Activated CD4-positive, alpha-beta T cell treated with anti-CD3 and anti-CD28 coated beads, Interleukin-2, amount 10 ng/mL, durations not matched to agents 7 days and 5 days (primary cell): ENCODE measurements at places on chromosomes 1 and 21. TPM values are rescaled to one million over a fixed set of nuclear protein-coding genes. Genes with fewer than 3 reads are reported as not detected.

DNA sequence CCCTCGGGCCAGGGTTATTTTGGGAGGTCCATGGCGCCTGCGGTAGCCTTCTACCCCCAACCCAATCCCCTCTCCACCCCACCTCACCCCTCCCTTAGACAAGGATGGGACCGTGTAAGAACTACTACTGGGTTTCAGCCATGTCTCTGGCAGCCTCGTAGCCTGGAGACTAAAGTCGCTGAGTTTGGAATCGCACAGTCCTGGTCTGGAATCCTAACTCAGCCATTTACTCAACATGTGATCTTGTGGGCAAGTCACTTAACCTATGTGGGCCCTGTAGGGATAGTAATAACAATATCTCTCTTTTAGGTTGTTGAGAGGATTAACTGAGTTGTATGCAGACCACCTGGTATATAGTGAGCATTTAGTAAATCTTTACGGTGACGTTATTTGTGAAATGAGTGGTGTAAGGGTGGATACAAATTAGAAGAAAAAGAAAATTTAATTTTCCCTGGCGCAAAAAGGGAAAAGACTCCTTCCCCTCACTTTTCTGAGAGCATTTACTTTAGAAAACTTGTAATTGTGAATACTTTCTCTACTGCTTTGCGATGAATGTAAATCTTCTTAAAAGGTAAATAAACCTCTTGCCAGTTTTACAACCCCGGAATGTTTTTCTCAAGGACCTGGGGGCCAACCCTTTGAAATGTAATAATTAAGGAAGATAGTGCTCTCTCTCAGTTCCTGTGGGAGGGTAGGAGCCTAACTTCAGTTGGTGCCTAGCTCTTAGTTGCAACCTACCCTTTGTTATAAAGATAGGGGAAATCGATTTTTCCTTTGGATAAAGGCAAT is 615 bp upstream of the MRPS15 start:
- no peak for DNase-seq

DNA sequence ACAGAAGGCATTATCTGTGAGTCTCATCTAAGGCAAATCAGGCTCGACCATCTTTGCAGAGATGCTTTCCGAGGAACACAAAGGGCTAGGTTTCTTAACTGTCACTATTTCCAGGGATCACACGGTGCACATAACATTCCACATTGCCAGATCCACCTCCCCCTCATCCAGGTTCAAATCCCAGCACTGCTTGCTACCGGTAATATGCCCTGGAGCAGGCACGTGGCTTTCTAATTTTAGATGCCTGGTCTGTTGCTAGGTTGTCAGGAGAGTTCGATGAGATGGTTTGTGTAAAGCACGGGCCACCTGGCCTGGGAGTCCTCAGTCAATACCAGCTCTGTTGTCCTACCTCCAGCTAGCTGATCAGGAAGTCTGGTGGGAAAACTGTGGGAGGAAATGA is 598.6 kb downstream of the NPHP4 start:
- DNase-seq: no peak

GRCh38 chr1:24749252-24749651 is 4.0 kb downstream of the CLIC4 start:
- DNase-seq: no peak

GRCh38 chr1:53636621-53637171 is 102.3 kb downstream of the GLIS1 start:
- no peak for DNase-seq

DNA sequence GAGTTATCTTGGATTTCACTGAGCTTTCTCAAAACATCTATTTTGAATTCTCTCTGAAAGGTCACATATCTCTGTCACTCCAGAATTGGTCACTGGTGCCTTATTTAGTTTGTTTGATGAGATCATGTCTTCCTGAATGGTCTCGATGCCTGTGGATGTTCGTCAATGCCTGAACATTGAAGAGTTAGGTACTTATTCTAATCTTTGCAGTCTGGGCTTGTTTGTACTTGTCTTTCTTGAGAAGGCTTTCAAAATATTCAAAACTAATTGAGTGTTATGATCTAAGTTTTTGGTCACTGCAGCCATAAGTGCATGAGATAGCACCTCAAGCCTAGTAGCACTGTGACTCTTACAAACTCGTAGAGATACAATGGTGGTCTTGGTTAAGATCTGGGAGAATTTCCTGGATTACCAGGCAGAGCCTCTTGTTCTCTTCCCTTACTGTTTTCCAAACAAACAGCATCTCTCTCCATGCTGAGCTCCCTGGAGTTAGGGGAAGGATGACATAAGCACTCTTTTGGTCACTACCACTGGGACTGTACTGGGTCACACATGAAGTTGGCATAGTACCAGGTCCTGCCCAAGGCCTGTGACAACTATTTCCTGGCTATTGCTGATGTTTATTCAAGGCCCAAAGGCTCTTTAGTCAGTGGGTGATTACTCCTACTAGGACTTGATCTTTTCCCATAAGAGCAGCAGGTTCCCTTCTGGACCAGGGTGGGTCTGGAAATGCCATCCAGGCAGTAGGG is 25.6 kb downstream of the SLC22A15 start:
- DNase-seq: no peak

DNA sequence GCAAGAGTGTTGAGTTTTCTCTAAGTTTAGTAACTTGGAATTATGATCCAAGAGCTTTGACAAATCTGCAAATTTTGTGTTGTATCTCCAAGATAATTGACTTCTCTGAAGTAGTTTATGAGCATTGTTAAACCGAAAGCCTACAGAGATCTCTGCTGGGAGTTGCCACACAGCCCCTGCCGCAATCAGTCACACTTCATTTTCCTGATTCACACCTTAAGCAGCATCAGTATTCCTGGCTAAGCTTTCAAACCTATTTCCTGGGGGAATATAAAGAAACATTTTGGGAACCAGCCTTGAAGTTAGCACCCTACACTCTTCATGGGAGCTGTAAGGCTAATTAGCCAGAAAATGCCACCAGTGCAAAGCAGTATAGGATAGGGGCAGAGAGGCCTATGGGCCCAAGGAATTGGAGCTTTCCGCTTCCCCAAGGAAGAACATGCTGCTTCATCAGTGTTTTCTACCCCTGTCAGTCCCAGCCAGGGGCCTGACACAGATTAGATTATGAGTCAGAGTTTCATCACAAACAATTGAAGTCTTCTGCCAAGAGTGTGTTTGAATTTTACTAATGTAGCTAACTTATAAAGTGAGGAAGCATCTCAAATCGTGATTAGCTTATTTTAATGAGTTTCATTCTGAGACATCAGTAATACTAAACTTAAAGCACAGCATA is 23.2 kb upstream of the CACYBP start:
- no peak for DNase-seq

DNA sequence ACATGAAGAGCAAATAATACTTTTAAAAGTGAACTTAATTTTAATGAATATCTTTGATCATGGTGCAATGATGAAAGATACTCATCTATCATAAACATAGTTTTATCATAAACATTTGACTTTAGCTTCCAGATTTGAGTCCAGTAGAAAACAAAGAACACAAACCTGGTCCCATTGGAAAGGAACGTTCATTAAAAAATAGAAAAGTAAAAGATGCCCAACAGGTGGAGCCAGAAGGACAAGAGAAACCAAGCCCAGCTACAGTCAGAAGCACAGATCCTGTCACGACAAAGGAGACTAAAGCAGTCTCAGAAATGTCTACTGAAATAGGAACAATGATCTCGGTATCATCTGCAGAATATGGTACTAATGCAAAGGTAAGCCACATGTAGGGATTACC is 55.6 kb upstream of the MYOCOS start:
- no peak for DNase-seq

DNA sequence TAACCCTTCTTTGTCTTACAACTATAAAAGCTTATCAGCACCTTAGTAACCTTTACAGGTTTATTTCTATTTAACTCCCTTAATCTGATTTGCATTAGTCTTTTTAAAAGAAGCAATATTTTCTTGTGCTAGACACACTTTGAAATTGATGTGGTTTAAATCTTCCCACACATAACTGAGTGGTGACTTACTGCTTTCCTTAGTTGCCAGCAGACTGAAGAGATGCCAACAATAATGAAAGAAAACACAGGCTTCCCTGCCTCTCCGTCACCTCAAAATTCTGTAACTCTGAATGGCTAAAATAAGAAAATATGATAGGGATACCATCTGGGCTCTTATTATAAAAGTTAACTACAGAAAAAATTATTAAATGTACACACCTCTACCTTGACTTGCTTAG is 196.8 kb downstream of the PTBP2 start:
- no peak for DNase-seq

GRCh38 chr1:121517586-121518230 is 332.9 kb downstream of the SRGAP2C start:
- DNase-seq: no peak

DNA sequence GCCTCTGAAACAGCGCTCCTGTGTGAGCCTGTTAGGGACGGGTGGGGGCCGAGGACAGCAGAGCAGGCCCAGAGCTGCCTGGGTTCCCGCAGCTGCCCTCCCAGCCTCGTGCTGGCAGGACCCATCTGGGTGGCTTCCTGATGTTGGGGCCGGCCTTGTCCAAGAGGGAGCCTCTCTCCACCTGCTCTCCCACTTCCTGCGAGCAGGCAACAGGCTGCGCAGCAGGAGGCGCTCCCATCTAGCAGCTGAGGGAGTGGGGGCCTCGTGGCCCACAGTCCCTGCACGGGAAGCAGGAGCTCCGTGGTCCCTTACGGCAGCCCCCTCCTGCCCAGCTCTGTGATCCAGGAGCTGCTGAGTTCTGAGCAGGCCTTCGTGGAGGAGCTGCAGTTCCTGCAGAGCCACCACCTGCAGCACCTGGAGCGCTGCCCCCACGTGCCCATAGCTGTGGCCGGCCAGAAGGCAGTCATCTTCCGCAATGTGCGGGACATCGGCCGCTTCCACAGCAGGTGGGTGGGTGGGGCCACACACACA is 68.0 kb downstream of the TRIM11 start:
- DNase-seq: no peak

DNA sequence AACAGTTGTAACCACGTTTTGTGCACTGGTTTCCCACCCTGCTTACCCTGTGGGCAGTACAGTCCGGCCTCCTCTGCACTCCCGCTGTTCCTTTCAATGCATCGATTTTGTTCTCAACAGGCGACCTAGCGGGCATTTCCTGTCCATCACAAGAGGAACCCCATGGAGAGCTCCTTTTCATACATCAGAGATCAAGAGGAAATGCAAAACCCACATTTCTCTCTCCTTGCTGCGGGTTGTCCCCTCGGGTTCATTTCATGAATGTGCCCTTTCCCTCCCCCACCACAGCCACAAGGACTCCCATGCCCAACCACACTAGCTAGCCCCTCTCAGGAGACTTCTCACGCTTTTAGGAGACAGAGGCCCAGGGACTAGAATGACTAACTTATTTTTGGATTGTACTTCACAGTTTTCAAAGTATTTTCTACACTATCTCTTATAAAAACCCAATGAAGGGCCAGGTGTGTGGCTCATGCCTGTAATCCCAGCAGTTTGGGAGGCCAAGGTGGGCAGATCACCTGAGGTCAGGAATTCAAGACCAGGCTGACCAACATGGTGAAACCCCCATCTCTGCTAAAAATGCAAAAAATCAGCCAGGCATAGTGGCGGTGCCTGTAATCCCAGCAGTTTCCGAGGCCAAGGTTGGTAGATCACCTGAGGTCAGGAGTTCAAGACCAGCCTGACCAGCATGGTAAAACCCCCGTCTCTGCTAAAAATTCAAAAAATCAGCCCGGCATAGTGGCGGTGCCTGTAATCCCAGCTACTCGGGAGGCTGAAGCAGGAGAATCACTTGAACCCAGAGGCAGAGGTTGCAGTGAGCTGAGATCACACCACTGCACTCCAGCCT is 18.4 kb downstream of the ATP1A4 start:
- DNase-seq: no peak

DNA sequence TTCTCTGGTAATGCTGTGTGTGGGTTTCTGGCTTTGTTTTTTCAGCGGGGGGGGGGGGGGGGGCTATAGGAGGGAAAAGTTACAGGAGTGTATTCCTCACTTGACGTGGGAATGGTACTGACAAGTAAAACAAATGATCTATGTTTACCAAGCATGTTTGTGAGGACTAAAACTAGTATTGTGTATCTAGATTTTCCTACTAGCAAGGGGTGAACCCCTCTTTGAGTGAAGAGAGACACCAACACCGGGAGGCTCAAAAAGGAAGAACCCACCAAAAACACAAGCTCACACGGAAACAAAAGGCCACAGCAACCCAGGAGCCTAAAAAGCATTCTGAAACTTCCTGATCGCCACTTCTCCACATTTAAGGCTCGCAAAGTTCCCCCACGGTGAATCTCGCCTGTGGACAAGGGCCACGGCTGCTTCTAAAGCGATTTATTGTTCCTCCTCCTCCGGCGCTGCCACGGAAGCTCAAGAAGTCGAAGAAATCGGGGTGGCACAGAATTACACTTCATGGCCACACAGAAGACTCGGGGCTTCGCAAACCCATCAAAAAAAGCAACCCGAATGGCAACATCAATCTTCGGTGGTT is 703 bp downstream of the PUM1 start:
- DNase-seq: peak; percentile 36

- no peak for DNase-seq
These were observed 387.9 kb downstream of the MATN1 start for GRCh38 chr1:30335389-30335996.

DNA sequence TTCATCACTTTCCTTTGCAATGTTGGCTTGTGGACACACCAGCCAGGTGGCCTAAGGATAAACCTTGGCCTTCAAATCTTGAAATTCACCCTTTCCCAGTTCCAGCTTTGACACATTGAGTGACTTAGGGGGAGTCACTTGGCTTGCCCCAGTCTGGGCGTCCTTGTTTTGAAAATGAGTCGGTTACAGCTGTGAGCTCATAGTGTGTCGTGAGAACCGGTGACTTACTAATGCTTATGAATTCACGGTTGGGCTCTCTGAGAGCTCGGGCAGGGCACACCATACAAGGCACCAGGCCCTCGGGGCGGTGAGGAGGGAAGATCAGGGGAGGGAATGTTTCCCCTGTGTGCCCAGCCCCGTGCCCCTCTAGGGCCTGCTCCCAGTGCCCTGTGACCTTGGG is 126.9 kb upstream of the TMPRSS2 start:
- DNase-seq: no peak

GRCh38 chr1:54945393-54945936 is 35.0 kb upstream of the TMEM61 start:
- DNase-seq: no peak

The GRHL3 gene
- not detected for total RNA-seq

The NBPF8 gene
- 40.0 TPM for total RNA-seq

The RXFP4 gene
- not detected for total RNA-seq

The RYR2 gene
- total RNA-seq: not detected

The SLC35A3 gene
- total RNA-seq: 16.9 TPM

The PLA2G2F gene
- total RNA-seq: not detected

The COL11A1 gene
- total RNA-seq: not detected

The HPCAL4 gene
- total RNA-seq: 2.0 TPM

The RTCA gene
- 48.2 TPM for total RNA-seq
